ENCODE measurements at places on chromosomes 7 and 10.

DNA sequence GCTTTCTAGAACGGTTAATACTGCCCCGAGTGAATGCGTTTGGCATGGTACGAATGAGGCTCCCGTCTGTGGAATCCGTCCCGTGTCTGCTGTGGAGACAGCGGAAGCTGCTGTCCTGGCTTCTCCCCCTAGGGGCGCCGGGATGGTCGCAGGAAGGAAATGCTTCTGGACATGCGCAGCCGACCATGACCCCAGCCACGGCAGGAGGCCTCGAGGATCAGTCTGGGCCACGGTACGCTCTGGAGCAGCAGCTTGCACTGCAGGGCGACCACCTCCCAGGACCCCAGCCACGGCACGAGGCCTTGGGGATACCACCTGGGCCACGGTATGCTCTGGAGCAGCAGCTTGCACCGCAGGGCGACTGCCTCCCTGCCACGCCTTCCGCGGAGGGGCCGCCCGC lies 107.9 kb downstream of the CYTH3 start:
- no peak for DNase-seq

DNA sequence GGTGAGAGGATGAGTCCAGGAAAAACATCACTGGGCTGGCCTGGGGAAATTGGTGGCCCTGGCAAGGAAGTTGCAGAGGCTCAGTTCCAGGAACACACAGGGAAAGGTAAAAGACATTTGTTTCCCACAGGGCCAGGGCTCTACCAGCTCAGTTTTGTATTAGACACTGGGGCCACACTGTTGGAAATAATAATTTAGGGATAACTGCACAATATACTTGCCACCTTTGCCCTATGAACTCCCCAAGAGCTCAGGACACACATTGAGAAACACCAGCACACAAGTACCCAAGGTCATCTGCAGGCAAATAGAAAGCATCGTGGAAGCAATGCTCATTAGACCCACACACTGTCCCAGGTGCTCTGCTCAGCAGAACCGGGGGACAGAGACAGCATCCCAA lies 617.6 kb downstream of the PTPRN2 start:
- no peak for DNase-seq

DNA sequence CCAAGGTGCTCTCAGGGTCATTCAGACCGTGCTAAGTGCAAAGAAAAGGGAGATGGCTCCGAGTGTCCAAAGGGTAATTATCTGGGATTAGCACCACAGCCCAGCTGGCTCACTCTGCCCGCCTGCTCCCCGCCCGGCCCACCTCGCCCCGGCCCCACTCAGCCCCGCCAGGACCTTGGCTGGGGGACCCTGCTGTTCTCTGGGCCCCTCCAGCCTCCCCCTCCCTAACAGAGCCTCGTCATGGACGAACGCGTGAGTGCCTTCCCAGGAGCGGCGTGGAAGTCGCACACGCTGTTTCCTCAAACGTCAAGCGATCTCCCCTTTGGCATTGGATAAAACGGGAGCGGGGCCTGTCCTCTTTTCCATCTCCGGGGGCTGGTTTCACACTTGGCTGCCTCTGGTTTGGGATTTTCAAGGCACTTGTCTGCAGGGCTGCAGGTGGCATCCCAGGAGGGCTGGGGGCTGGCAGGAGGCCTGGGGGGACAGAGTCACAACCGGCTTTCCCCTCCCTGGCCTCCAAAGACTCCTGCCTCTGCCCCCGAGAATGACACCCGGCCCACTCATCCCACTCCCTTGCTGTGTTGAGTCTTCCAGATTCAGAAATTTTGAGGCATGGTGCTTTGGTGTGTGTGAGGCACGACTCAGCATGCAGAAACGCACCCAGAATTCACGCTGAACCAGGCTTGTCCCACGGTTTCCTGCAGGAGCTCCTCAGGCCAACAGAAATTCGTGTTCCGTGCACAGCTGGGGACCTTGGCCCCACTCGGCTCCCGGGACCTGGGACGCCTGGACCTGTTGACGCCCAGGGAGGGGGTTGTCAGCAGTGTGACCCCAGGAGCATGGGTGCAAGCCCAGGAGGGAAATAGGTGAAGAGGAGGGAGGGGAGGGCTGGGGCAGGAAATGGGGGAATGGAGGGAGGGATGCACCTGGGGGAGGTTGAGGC lies 110.0 kb downstream of the PDGFA start:
- no peak for DNase-seq

GRCh38 chr10:75632805-75633462 lies 201.5 kb downstream of the LRMDA start:
- DNase-seq: no peak

- DNase-seq: no peak
These were observed 59.4 kb downstream of the WDR37 start for GRCh38 chr10:1115607-1115955.

GRCh38 chr10:70295926-70296325 lies 12.1 kb upstream of the NPFFR1 start:
- no peak for DNase-seq

- no peak for DNase-seq
These were observed 67.8 kb downstream of the NAMPT start for GRCh38 chr7:106216923-106217542.

DNA sequence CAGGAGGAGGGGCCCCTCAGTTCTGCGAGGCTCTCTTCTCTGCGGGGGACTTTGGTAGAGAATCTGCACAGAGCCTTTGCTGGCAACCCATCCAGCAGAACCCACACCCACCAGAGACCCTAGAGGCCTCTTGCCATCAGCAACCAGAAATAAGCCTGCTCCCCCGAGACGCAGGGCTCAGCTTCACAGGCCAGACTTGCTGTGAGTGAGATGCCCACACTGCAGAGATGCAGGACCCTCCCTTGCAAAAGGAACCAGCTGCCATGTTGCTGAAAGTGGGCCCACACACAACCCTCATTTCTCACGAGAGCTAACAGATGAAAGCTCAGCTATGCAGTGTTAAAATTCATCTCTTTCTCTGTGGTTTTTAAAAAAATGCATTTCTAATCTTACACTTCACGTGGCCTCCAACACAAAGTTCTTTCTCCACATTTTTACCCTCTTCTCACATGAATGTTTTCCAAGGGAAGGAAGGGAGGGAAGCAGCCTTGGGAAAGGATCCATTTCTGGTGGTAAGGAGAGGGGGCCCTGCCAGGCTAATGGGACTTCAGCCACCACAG lies 171.6 kb downstream of the CCDC3 start:
- no peak for DNase-seq

DNA sequence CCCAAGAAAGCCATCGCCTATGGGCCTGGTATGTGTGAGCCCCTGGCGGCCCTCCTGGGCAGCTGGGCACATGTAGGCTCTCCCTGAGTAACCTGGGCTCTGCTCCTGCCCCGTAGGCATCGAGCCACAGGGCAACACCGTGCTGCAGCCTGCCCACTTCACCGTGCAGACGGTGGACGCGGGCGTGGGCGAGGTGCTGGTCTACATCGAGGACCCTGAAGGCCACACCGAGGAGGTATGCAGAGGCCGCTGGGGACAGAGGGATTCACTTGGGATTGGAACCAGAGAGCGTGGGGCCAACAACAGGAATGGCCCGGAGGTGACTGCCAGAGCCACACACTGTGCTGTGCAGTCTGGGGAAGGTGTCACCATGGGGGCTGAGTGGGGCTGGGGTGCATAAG lies 7.3 kb downstream of the FLNC start:
- DNase-seq: no peak

Data from putamen (tissue), 1 donor.